Effector memory CD4-positive, alpha-beta T cell (primary cell): ENCODE measurements at places on chromosomes 4 and X.
A peak's percentile ranks its signal among the peaks of the same experiment; 100 is the strongest.

DNA sequence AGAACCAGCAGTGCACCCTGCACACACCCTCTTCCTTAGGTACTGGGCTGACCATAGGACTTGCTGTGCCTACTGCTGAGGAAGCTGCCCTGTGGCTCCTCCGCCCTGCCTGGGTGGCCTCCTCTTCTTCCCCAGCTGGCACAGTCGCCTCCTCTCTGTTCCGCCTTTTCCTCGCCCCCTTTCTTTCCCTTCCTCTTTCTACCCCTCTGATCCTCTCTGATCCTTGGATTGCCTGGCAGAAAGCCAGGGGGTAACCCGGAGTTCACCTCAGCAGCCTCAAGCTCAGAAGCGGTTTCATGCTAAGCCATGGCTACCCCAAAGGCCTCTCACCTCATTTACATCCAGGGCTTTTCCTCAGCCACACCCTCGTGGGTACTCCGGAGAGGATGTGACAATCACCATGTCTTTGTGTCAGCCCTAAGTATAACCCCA, 136.2 kb downstream of the SMIM20 start:
- DNase-seq = no peak

GRCh38 chr4:84691170-84691691, 108.3 kb downstream of the CDS1 start:
- DNase-seq = no peak

GRCh38 chrX:81195712-81196111, 6.0 kb downstream of the HMGN5 start:
- DNase-seq = peak; percentile 4

DNA sequence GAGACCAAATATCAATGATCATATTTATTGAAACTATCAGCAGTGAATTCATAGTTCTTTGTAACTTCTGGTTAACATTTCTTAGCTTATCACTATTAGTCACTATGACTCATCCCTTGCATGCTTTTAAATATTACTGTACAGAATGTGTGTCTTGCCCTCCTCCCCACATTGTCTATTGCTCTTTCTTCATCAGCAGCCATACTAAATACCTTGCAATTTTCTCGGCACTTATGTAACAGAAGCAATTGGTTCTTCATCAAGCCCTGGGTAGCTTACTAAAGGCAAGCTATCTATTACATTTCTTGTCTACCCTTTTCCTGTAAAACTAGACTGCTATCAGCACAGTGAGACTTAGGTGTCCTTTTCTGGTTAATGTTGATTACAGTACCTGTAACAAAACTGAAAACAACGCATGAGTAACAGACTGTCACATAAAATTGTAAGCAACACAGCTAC, 8.2 kb downstream of the KLHL4 start:
- no peak for DNase-seq

GRCh38 chrX:109374262-109374960, 107.5 kb downstream of the GUCY2F start:
- no peak for DNase-seq

DNA sequence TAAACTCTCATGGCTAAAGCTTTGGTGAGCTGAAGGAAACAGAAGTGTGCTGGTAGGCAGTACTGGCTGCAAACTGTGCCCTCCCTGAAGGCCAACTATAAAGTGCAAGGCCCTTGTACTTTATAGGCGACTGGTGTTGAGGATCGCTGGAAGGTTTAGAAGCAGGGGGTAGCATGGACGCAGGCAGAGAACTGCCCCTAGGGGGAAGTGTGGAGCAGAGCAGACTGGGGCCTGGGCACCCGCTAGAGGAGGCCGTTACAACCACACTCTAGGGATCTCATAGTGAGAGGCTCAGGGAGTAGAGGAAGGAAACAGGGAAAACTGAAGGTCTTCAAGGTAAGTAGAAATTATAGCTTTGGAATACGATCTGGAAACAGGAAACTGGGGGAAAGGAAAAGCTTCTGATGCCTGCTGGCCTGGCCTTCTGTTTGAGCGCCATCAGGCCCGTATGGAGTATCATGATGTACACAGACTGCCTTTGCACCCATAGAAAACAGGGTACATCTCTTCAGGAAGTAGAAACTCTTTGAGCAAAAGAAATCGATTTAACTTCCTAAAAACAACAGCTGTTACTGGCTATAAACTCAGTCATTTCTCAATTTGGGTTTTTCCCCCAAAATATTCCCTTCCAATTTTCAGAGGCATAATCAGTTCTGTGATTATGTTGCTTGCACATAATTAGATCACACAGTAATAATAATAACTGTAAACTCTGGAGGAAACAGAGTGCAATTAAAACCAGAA, 23.9 kb upstream of the TMSB4X start:
- DNase-seq = no peak

DNA sequence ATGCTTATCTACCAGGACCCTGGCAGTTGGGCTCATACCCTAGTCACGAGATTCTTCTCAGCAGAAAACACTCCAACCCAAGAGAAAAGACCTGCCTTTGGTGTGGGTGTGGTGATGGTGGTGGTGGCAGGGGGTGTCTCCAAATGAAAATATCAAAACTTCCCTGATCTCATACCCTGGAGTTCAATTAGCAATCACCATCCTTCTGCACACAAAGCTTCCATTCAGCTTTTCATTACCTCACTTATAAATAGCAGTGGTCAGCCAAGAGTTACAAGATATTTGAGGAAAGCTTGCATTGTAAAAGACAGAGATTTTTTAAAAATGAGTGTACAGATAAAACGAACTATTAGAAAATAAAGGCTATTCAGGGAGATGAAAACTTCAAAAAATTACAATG, 580.8 kb upstream of the MAGEB2 start:
- DNase-seq = no peak
